ENCODE measurements at places on chromosomes 2 and 18.

- no peak for DNase-seq
These were observed 470.8 kb downstream of the DLGAP1 start for GRCh38 chr18:3984163-3984757.

DNA sequence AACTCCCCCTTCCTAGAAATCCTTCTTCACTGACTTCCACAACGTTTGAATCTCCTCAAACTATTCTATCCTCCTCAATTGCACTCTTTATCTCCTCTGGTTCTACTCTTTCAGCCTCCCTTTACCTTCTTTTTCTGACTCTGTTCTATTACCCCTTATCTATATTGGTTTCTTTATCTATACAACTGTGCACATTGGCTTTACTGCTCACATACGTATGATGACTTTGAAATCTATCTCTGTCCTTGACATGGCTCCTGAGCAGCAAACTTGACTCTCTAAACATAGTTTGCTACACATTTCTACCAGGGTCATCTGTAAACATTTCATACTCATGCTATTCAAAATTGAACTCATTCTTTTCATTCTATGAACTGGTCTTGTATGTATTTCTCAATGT is 601.0 kb upstream of the LINC00305 start:
- DNase-seq: no peak

DNA sequence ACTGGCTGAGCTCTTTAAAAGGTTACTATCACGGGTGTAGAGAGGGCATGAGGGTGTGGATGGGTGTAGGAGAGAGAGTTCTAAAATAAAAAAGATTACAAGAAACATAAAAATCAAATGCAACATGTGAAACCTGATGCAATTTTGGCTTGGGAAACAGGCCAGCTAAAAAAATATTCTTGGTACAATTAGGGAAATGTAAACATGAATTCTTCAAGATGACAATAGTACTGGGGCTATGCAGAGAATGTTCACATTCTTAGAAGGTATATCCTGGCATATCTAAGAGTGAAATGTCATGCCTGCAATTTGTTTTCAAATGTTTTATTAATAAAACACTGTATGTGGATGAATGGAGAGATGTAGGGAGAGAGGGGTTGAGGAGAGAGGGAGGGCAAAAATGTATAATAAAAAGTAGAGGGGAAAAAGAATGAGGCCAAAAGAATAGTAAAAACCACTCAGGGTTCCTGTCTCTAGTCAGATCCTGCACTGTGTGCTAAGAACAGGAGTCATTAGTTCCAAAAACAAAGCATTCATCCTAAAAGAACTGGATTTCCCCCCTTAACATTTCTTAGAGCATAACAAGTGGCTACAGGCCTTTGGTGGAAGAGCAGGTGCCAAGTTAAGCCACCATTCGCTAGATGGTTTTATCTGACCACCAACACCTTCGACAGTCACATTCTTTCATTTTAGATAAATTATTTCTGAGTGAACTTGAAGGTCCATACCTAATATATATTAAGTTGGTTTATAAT is 77.3 kb downstream of the LPIN2 start:
- no peak for DNase-seq

- DNase-seq: no peak
These were observed 115.4 kb upstream of the ZNF521 start for GRCh38 chr18:25467226-25467987.

DNA sequence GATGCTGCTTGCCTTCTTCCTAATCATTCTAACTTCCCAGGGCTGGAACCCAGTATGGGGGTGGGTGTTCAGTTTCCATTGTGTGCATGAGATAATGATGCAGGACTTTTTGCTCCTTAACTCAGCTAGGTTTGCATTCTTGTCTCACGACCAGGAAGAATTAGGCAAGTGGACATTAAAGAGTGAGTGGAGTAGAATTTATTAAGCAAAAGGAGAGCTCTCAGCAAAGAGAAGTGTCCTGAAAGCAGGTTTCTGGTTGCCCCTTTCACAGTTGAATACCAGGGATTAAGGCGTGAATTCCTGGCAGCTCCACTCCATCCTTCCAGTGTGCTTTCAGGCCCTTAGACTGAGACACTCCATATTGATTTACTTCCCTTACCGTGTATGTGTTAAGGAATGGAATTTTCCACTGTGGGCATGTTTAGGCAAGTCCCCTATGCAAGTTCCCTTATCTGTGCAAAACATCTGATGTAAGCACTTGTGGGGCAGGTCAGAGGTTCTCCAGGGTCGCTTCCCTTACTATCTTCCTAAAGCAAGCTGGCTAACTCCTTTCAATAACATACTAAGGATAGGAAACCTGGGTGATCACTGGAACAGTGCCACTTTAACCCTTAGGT is 126.5 kb downstream of the GPR39 start:
- no peak for DNase-seq

- no peak for DNase-seq
These were observed 123.5 kb downstream of the PRKRA start for GRCh38 chr2:178327516-178327915.

DNA sequence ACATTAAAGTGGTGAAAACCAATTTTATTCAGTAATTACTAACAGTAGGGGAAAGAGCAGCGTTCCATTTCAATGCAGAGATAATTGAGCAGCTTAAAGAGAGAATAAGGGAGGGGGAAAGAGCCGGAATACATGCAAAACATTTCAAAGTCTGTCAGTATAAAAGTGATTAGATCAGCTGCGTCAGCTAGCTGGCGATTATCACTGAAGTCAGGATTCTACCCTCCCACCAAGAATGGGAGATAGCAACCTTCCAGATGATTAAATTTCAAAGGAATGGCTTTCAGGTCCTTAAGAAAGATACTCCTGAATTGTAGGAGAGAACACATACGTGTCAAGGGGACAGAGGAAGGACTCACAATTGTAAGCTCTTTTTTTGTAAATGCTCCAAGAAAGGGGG is 2.7 kb upstream of the ZC3H6 start:
- DNase-seq: no peak

Measured in central memory CD8-positive, alpha-beta T cell (primary cell).